Lung microvascular endothelial cell (primary cell): ENCODE measurements at places on chromosomes 4 and X. TPM values are rescaled to one million over a fixed set of nuclear protein-coding genes. Genes with fewer than 3 reads are reported as not detected.

GRCh38 chr4:116275006-116275405 lies 810.4 kb downstream of the TRAM1L1 start:
- DNase-seq, result no peak

- DNase-seq, result peak; percentile 61
Observed at GRCh38 chrX:19616959-19617358, 101.7 kb upstream of the MAP3K15 start.

- no peak for DNase-seq
Observed at GRCh38 chr4:22014222-22014741, 65.7 kb upstream of the KCNIP4 start.

DNA sequence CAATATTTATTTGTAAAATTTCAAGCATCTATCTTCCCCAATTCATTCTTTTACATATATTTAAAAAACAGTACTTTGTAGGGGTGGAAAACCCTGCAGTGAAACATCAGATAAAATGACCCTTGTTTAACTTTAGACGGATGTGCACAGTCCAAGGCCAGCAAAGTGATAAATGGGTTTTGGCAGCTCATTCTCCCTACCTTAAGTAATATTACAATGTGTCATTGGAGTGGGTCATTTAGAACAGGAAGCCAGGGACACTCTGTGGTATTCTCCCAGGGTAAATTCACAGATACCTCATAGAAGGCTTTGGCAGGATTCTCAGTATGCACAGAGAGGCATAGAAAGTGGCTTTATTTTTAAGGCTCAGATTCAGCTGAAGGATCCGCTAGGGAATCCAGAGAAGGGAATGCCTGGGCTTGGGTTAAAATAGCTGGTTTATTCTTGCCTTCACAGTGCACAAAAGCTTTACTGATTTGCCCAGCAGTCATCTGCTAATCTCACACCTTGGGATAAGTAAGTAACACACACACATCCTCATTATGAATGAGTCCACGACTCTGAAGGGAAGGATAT lies 206.7 kb downstream of the RASL11B start:
- peak; percentile 89 for DNase-seq

- no peak for DNase-seq
Observed at GRCh38 chrX:125709074-125709473, 389.4 kb downstream of the TEX13C start.

DNA sequence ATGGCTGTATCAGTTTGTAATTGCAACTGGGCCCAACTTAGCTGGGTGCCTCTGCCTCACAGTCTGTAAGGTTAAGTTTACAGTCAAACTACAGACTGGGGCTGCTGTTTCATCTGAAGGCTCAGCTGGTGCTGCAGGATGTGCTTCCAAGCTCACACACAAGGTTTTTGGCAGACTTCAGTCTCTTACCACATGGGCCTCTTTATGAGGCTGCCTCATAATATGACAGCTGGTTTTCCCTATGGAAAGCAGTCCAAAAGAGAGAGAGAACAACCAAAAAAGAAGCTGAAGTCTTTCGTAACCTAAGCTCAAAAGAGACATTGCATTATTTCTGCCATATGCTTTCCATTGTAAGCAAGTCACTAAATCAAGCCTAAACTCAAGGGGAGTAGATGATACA lies 271.7 kb downstream of the DCTD start:
- DNase-seq, result no peak

GRCh38 chr4:87499403-87500091 lies 29.6 kb downstream of the SPARCL1 start:
- DNase-seq, result no peak

- DNase-seq, result peak; percentile 69
Observed at GRCh38 chr4:7964890-7965662, 25.4 kb upstream of the AFAP1 start.

GRCh38 chr4:180150818-180151217 lies 2092.4 kb upstream of the TENM3 start:
- DNase-seq, result no peak

GRCh38 chr4:85370400-85371032 lies 104.4 kb upstream of the ARHGAP24 start:
- DNase-seq, result peak; percentile 54

DNA sequence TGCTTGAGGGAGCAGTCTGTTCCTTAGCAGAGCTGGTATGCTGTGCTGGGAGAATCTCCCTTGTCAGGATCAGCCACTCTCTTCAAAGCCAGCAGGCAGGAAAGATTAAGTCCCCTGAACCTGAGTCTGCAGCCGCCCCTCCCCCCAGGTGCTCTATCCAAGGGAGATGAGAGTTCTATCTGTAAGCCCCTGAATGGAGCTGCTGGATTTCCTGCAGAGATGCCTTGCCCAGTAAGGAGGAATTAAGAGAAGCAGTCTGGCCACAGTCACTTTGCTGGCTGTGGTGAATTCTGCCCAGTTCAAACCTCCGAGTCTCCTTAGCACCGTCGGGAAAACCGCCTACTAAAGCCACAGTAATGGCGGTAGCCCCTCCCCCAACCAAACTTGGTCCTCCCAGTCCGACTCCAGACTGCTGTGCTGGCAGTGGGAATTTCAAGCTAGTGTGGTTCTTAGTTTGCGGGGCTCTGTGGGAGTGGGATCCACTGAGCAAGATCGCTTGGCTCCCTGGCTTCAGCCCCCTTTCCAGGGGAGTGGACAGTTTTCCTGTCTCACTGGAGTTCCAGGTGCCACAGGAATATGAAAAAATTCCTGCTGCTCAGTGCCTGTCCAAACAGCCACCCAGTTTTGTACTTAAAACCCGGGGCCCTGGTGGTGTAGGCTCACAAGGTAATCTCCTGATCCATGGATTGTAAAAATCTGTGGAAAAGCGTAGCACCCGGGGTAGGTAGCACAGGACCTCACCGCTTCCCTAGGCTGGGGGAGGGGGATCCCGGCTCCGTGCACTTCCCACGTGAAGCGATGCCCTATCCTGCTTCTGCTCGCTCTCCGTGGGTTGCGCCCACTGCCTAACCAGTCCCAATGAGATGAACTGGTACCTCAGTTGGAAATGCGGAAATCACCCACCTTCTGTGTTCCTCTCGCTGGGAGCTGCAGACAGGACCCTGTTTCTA lies 38.0 kb downstream of the RAB28 start:
- no peak for DNase-seq

DNA sequence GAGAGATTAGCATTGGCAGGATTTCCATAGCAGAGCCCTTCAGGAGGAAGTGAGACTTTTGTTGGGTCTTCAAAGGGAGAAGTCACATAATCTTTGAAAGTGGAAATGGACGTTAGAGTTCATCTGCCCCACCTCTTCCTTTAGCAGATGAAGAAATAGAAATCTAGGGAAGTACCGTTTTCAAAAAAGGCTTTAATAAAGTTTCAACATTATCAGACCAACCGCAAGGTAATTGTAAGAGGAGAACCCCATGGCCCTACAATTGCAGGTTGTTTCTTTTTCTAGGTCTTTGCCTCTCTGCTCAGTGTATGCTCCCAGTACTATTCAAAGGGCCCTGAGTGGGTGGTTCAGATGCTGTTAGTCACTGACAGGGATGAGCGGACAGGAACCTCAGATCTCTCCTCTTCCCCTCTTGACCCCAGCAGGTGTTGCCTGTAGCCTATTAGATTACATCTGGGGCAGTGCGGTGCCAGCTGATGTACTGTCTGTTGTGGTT lies 48.6 kb upstream of the AP1S2 start:
- DNase-seq, result no peak

- no peak for DNase-seq
Observed at GRCh38 chrX:123060986-123061385, 123.1 kb upstream of the GRIA3 start.

- DNase-seq, result no peak
Observed at GRCh38 chr4:6502147-6502546, 29.7 kb upstream of the PPP2R2C start.

GRCh38 chrX:40054793-40055192 lies 43.0 kb downstream of the BCOR start:
- DNase-seq, result no peak

DNA sequence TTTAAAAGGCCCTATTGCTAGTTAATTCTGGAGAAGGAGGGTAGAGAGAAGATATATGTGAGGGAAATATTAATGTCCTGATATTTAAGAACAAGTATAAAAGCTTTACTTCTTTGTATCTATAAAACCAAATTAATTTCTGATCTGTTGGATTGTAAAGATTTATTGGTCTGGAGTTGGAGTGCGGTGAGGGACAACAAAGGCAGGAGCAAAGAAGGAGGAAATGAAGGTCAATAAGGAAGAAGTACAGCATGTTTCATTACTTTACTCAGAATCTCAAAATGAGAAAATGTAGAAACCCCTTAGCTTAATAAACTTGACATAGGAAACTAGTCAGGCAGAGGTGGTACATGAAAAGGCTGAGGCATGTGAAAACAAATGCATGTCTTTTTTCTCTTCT lies 192.9 kb downstream of the PALLD start:
- no peak for DNase-seq

- no peak for DNase-seq
Observed at GRCh38 chr4:64682946-64683345, 273.7 kb upstream of the TECRL start.

- DNase-seq, result no peak
Observed at GRCh38 chr4:186650401-186651180, 73.1 kb downstream of the FAT1 start.

- DNase-seq, result no peak
Observed at GRCh38 chr4:183627979-183628588, 30.9 kb downstream of the RWDD4 start.

GRCh38 chr4:132592340-132592739 lies 556.8 kb upstream of the PCDH10 start:
- DNase-seq, result no peak

GRCh38 chr4:184533908-184534307 lies 59.6 kb upstream of the IRF2 start:
- DNase-seq, result no peak

- no peak for DNase-seq
Observed at GRCh38 chr4:52052475-52052780, 1.3 kb downstream of the SPATA18 start.

TRAM1L1 gene
- total RNA-seq, result 0.65 and 0.79 TPM in 2 replicates

ZFP42 gene
- total RNA-seq, result under 0.01 TPM in 1 of 2 replicates, not detected in the other

F9 gene
- total RNA-seq, result not detected in 2 replicates

UCP1 gene
- total RNA-seq, result not detected in 2 replicates

LSM6 gene
- 18.7 and 19.4 TPM in 2 replicates for total RNA-seq

DDX53 gene
- total RNA-seq, result not detected in 2 replicates

AKAP4 gene
- not detected in 2 replicates for total RNA-seq

SPANXD gene
- total RNA-seq, result not detected in 2 replicates

RBM41 gene
- total RNA-seq, result 7.9 and 8.1 TPM in 2 replicates

CEP44 gene
- total RNA-seq, result 5.8 and 6.8 TPM in 2 replicates

SASH3 gene
- not detected in 2 replicates for total RNA-seq

CXCL11 gene
- 0.20 and 0.44 TPM in 2 replicates for total RNA-seq
